ENCODE measurements at places on chromosomes 2 and 18.

DNA sequence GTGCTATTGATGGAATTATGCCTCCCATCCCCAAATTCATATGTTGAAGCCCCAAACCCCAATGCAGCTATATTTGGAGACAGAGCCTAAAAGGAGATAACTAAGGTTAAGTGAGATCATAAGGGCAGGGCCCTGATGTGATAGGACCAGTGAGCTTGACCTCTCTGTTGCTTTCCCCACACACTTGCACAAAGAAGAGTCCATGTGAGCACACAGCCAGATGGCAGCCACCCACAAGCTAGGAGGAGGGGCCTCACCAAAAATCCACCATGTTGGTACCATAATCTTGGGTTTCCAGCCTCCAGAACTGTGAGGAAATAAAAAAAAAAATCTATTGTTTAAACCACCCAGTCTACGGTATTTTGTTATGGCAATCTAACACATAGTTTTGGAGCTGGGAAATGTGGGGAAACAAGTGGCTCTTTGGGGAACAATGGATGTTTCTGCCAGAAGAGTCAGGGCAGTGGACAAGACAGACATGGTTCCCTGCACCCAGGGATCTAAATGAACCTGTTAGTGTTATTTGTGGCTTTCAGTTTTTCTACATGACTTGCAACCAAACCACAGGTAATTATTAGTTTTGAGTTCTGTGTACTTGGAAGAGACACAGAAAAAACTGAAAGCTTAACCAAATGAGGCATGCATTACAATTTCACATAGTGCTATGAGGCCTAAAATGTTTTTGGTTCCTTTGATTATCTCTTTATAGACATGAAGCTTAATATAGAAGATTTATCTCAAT is 259.1 kb downstream of the LTBP1 start:
- peak; percentile 56 for DNase-seq

- DNase-seq: no peak
Measured at GRCh38 chr2:31328026-31328425, 86.5 kb downstream of the XDH start.

DNA sequence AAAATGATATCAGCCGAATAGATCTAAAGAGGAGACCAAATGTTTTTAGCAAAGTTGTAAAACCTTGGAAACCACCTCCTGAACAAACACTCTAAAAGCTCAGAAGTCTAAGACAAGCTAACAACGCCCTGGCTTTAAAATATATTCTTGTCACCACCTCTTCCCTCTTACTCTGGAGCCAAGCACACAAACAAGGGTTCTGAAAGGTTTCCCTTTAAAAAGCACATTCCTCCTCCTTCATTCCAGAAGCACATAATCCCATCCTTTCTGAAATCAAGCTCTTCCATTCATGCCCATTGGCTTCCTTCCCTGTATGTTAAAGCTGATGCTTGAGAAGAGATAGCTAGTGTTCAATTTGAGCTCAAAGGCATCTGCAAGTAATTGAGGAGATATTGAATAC is 382.0 kb downstream of the LNPK start:
- DNase-seq: no peak

DNA sequence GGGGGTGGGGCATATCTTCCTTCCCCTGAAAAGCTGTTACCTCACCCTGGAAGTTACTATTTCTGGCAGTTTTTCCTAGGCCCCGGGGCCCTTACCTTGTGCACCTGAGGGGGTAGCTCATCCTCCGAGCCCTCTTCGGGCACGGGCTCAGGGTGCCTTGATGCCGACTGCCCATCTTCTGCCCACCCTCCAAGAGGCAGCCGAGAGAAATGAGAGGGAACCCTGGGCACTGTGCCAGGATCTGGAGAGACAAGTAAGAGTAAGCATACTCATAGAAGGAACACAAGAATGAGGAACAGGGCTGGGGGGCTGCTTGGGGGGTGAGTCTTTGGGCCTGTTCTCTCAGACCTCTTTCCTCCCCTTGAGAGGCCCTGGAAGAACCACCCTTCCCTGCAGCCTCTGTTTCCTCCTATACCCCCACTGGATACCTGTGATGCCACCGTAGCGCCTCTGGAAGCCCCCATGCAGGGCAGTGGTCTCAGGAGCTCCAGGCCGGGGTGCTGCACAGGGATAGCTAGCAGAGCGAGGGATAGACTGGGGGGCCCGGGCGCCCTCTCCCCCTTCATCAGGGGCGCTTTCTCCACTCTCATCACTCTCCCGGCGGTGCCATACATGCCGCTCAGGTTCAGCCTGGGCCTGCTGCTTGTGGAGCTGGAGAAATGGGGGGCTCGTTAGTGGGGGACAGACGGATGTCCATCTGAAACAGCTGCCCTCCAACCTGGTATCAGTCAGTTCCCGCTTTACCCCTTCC is 2.1 kb upstream of the ABCB6 start:
- no peak for DNase-seq

- peak; percentile 68 for DNase-seq
Measured at GRCh38 chr18:8988260-8988871, 114.1 kb upstream of the NDUFV2 start.

DNA sequence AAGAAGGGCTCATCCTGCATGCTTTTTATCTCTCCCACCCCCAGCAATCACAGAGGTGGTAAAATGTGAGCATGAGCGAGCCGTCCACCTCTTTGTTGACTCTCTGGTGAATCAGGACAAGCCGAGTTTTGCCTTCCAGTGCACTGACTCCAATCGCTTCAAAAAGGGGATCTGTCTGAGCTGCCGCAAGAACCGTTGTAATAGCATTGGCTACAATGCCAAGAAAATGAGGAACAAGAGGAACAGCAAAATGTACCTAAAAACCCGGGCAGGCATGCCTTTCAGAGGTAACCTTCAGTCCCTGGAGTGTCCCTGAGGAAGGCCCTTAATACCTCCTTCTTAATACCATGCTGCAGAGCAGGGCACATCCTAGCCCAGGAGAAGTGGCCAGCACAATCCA is 19.5 kb downstream of the LIPG start:
- DNase-seq: no peak
